ENCODE measurements at places on chromosomes 1 and 21.

DNA sequence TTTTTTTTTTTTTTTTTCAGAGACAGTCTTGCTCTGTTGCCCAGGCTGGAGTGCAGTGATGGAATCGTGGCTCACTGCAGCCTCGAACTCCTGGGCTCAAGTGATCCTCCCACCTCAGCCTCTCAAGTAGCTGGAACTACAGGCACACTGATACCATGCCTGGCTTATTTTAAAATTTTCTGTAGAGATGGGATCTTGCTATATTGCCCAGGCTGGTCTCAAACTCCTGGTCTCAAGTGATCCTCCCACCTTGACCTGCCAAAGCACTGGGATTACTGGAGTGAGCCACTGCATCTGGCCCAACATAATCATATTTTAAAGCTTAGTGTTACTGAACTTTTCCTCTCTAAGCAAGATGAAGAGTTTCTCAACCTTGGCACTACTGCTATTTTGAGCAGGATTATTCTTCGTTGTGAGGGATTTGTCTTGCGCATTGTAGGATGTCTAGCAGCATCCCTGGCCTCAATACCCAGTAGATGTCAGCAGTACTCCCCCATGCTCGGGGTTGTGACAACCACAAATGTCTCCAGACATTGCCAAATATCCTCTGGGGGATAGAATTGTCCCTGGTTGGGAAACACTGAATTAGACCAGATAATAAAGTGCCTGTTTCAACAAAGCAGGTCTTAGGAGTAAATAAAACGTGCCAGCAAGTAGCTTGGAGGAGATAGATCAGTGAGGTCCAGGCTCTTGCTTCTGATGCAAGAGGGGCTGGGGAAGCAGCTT lies 15.1 kb upstream of the THRAP3 start:
- DNase-seq = no peak

DNA sequence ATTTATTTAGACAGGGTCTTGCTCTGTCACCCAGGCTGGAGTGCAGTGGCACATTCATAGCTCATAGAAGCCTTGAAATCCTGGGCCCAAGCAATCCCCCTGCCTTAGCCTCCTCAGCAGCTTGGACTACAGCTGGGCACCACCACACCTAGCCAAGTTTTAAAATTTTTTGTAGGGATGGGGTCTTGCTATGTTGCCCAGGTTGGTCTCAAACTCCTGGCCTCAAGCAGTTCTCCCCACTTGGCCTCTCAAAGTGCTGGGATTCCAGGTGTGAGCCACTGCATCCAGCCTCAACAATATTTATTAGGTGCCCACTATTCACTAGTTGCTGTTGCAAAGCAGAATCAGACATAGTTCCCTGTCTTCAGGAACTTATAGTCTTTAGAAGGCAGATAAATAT lies 14.1 kb upstream of the GPX7 start:
- no peak for DNase-seq

DNA sequence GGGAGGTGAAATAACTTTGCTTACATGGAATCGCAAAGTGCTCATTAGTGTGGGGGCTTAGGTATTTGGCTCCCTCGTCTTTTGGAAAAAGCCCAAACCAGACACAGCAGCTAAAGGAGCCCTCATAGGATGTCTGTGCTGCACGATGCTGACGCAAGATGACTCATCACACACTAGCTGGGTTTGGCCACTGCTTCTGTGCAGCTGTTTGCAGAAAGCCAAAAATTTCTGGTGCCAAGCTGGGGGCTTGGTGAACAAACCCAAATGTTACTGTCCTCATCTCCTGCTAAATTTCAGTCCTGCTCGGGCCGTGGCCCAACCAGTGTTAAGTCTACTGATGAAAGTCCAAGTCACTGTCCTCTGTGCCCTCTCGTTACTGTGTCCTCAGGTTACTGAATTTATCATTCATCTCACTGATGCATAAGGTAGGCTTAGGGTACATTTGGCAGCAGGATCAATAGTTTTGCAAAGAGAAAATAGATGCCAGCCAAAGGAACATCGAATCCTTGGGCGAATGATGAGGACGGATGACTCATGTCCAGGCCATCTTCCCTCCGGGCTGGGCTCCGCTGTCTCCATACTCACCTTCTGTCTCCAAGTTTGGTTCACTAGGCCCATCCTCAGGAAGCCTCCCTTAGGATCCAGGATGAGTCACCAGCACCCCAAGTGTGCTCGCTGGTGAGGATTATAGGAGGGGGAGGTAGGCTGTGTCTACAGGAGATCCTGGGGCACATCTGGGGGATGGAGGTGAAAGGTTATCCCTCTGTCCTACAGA lies 177.7 kb downstream of the ADSS2 start:
- no peak for DNase-seq

DNA sequence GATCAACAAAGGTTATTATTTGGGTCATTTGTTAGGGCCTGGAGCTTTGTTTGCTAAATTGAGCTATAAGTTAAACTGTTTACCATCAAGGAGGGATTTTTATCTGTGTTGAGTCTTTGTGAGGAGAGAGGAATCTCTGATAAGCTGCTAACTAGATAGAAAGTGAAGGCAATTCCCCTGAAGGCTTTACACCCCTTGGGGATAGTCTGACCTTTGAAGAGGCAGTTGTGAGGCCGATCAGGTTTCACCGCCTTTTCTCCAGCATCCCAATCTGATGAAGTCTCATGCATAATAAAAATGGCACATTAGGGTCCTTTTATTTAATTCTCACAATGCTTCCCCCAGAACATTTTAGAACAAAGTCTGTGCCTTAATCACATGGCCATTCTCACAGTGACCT lies 21.8 kb downstream of the C1orf21 start:
- DNase-seq = no peak

DNA sequence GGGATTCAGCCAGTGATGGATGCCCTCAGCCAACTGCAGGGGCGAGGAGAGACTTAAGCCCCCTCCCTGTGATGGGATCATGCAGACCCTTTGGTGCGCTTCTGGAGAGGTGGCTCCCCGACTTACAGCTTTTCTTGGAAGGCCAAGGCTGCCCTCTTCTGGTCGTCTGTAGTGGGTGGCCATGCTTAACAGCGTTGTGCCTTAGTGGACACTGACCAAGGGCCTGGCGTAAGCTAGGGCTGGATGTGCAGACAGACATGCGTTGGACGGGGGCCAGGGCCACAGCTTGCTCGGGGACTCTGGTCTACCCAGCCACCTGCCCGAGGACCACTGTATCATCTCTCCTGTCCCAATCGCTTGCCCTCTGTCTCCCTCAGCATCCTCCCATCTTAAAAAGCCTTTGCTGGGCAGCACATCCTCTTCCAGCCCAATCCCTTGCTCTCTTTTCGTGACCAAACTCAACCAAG lies 5.5 kb downstream of the AZIN2 start:
- no peak for DNase-seq

DNA sequence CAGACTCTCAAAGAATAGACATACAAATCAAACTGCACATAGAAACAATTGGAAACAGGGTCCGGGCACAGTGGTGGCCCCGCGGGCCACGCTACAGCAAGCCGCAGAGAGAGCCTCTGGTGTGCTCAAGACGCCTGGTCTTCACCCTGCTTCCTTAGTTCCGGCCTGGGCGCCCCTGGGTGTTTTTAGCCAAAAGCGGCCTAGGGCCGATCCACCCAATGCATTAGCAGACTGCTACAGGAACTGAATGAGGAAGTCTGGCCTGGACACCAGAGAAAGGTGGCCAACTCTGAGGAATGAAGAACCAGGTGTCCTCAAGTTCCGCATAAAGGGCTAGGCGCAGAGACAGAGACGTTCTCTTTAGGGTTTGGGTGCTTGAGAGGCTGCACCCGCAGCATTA lies 1.7 kb downstream of the PRRX1 start:
- no peak for DNase-seq

DNA sequence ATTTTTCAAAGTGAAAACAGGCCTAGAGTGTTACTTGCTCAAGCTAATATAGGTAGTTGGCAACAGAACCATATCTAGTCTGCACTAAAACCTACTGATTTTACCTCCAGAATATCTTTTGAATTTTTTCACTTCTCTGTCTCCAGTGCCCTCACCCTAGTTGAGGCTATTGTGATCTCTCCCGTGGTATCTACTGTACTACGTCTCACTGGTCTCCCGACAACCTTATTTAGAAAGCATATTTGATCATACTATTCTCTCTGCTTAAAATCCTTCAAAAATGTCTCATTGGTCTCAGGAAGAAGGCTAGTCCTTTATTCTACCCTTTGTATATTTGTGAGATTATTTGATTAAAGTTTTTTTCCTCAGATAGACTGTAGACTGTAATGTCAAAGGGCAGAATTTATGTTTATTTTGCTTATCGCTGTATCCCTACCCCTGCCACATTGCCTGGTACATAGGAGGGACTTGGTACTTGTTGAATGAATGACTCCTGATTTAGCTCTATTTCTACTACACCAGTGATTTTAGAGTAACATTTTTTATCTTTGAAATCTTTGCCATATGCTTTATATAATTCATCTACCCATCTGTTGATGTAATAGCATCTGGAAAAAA lies 135.5 kb upstream of the KIAA1614 start:
- DNase-seq = no peak

DNA sequence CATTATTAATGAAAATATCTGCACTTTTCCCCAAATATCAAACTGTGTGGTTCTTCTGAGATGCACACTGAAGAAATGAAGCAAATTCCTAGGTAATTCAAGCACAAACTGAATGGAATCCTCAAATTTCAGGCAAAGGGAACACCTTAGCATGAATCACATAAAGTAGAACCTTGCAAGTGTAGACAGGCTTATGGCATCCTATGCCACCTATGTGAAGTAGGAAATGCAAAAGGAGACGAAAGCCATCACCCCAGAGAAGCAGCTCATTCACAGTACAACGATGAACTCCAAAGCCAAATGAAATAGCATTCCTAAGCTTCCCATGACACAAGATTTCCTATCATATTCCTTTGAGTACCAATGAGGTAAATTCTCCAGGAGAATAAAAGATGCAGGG lies 461.2 kb upstream of the RUNX1 start:
- no peak for DNase-seq

DNA sequence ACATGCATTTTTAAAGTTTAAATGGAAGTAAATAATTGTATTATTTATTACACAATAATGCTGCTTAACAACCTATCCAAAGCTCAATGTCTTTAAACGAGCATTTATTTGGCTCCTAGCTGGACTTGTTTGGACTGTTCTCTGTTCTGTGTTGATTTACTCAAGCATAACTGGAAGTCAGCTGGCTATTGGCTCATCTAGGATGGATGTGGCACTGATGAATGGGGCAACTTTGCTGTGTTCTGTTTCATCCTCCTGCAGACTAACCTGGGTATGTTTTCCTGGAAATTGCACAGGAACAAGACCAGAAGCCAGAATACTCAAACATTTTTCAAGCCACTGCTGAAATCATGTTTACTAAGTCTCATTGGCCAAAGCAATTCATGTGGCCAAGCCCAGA lies 70.8 kb upstream of the HSD17B7 start:
- no peak for DNase-seq

GRCh38 chr21:45643021-45643980 lies at the start of gene PCBP3:
Gene PCBP3 (plus strand): TSS chr21:45643725. CDS start chr21:45850086, 206,361 bp downstream.
- peak; percentile 96 for DNase-seq

GRCh38 chr1:239123260-239123659 lies 263.1 kb upstream of the CHRM3 start:
- no peak for DNase-seq

DNA sequence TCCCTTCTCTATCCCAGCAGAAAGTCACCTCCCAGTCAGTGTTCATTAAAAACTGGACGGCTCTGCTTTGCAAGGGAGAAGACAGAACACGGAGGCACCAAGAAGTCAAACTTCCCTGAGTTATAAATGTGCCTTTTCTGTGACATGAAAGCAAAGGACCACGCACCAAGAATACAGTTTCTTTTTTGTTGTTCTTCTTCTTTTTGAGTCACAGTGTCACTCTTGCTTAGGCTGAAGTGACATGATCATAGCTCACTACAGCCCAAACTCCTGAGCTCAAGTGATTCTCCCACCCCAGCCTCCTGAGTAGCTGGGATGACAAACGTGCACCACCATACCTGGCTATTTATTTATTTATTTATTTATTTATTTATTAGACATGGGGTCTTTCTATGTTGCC lies 22.7 kb downstream of the GLUL start:
- DNase-seq = no peak

- DNase-seq = no peak
Observed at GRCh38 chr1:41728403-41729202, 190.1 kb downstream of the HIVEP3 start.

DNA sequence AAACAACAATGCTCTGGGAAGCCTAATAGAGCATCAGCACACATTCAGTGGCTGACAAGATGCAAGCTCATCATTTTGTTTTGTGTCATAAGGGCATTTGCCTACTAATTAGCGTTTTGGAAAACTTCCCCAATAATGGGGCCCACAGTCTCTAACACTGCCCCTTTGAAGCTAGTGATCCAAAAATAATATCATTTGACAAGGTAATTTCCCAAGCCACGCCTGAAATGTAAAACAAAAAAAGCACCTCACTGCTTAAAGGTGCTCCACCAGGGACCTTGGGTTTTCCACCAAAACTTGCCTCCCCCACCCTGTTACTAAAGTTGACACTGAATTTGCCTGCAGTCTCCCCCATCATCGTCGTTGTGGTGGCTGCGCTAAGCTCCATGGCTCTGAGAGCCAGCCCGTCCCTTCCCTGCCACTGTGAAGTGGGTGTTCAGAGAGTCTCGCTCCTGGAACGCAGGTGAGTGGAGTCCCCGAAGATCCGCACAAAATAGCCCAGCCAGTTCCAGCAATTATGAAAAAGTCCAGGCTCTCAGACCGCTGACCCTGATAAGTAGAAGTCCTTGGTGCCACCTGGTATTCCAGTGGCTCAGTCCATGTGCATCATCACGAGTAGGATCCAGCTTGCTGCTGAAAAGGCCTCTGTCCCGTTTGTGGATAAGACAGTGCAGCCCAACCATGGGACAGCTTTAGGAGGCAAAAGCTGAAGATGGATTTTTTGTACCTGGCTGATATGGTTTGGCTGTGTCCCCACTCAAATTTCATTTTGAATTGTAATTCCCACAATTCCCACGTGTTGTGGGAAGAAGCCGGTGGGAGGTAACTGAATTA lies 52.2 kb downstream of the RAB3GAP2 start:
- DNase-seq = no peak

GRCh38 chr1:193754732-193755427 lies 568.5 kb upstream of the B3GALT2 start:
- DNase-seq = no peak

GRCh38 chr1:45545019-45545493 lies 5.6 kb upstream of the AKR1A1 start:
- DNase-seq = no peak

GRCh38 chr1:40622936-40623629 lies 42.4 kb downstream of the RIMS3 start:
- DNase-seq = no peak

GRCh38 chr21:33383056-33383888 lies 19.9 kb upstream of the IFNGR2 start:
- peak; percentile 51 for DNase-seq

Measured in CD4-positive, alpha-beta memory T cell (primary cell).